ENCODE measurements at places on chromosomes 11 and 22.

DNA sequence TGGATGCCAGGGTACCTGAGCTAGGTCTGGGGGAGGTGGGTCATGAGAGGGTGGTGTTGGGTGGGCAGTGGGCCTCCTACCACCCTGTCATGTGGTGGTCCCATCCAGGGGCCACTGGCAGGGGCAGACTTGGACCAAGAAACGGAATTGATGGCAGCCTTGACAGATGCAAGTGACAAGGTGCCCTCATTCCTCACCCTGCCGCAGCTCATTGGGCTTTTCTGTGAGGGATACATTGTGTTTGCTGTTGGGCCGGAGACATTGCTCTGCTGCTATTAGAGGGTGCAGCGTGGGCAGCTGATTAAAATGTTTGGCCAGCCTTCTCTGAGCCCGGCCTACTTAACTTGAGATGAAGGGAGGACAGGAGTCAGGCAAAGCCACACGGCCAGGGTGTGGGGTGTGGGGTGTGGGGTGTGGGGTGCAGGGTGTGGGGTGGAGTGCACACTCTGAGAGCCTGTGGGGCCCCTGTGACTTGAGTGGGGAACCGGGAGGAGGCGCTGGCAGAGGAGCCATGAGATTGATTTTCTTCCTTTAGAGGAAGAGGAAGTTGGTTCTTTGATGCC is 351.5 kb downstream of the TBC1D22A start:
- no peak for DNase-seq

GRCh38 chr11:1222491-1223345 is at the start of gene MUC5B:
MUC5B (plus strand) TSS chr11:1223066; CDS start chr11:1223124, 58 bp downstream.
- no peak for DNase-seq

GRCh38 chr22:16783930-16784354 is 41.3 kb downstream of the XKR3 start:
- peak; percentile 35 for DNase-seq

GRCh38 chr22:27868732-27869282 is 50.2 kb downstream of the PITPNB start:
- DNase-seq, result no peak

DNA sequence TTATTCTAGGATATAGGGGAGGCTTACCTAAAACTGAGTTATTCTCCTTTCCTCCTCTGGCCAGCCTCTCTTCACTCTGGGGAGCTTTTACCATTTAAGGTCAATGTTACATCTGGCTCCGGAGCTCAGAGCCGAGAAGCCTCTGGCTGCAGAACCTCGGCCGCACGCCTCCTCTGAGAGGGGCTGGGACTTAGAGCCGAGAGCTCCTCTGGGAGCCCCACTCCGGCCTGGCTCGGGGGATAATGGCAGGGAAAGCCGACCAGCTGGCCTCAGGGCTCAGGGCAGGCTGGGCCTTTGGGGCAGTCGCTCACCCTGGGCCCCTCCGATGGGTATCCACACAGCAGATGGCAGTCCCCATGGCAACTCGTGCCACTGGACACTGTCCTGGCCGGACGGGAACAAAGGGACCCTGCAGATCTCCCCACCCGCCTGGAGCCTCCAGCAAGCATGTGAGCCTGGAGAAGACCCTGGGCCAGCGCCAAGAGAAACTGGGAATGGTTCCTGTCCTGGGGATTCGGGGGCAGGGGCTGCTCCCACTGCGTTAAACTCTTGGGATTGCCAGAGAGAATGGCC is at the start of gene IRAG1:
Gene IRAG1 (minus strand): TSS at position 247 of the 573 bp plus-strand sequence. CDS start 153 bp downstream, at position 94.
- no peak for DNase-seq

DNA sequence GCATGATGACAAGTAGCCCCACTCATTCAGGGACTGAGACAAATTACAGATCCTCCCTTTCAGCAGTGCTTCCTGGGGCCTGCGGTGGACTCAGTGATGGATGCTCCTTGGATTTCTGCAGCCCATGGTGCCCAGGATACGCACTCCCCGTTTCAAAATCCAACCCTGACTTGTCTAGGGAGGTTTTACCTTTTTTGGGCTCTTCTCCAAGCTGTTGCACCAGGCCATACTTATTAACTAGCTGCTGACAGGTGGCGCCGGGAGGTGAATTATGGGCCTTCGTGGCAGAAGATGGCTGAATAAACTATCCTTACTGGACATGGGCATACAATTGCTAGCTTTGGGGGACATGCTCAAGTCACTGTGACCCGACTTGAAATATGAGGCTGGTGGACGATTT is 324.3 kb upstream of the SYN3 start:
- no peak for DNase-seq

- no peak for DNase-seq
Measured at GRCh38 chr11:122785031-122785541, 53.2 kb upstream of the CRTAM start.

DNA sequence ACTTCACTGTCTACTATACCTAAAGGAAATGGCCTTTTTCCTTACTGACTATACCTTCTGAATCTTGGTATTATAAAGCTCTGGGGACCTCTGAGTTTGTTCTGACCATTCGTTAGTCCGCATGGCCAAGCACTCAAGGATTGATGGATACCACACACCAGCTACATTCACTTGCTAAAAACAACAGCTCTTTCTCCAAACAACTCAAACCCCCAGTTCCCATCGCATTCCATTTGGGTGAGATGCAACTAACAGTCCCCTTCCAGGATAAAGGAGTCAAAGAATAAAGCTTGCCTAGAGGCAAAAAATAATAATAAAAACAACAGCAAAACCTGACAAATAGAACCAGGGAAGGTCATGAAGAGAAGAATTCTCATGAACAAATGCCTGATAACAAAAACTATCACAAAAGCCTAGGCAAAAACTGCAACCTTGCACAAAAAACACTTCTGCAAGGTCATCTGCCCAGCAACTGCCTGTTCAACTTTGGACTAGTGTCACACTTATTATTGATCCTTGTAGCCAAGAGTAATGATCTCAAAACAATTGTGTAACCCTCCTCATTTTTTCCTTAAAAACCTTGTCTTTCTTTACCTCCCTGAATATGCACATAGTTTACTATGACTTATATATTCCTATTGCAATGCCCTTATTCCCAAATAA is 139.0 kb upstream of the GUCY1A2 start:
- no peak for DNase-seq

DNA sequence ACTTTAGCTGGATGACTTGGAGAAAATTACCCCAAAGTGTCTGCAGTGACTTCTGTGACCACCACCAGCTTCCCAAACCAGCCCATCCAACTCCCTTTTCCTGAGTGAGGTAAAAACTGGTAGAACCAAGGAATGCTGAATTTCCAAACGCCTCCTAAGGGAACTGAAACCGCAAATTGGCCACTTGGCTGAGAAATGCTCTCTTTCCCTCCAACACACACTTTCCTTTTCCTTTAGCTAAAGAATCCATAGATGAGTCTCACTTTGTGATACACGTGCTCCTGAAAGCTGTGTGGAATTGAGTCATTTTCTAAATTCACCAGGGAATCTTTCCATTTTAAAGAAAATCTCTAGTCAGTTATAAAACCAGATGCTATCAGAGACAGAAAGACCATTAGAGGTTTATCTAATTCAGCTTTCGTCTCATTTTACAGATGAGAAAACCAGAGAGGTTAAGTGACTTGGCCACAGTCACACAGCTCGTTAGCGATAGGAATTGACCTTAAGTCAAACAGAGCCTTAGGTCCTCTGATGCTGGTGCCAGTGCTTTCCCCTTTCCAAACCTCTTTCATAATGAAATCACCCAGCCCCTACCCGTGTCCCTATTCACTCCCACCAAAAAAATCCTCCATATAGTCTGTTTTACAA is 137.2 kb downstream of the COMMD9 start:
- no peak for DNase-seq

- DNase-seq, result no peak
Measured at GRCh38 chr11:106167085-106167484, 89.6 kb downstream of the AASDHPPT start.

DNA sequence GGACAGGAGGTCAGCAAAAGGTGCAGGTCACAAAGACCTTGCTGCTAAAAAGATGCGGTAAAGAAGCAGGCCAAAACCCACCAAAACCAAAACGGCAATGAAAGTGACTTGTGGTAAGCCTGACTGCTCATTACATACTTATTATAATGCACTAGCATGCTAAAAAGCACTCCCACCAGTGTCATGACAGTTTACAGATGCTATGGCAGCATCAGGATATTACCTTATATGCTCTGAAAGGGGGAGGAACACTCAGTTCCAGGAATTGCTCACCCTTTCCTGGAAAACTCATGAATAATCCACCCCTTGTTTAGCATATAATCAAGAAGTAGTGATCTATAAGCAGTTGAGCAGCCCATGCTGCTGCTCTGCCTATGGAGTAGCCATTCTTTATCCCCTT is 45.2 kb upstream of the SLC5A12 start:
- no peak for DNase-seq

- DNase-seq, result no peak
Measured at GRCh38 chr11:95228081-95228749, 2.8 kb downstream of the SESN3 start.

- no peak for DNase-seq
Measured at GRCh38 chr11:121741351-121741760, 288.6 kb upstream of the SORL1-AS1 start.

GRCh38 chr22:39361496-39361895 is 11.7 kb downstream of the SYNGR1 start:
- DNase-seq, result no peak

DNA sequence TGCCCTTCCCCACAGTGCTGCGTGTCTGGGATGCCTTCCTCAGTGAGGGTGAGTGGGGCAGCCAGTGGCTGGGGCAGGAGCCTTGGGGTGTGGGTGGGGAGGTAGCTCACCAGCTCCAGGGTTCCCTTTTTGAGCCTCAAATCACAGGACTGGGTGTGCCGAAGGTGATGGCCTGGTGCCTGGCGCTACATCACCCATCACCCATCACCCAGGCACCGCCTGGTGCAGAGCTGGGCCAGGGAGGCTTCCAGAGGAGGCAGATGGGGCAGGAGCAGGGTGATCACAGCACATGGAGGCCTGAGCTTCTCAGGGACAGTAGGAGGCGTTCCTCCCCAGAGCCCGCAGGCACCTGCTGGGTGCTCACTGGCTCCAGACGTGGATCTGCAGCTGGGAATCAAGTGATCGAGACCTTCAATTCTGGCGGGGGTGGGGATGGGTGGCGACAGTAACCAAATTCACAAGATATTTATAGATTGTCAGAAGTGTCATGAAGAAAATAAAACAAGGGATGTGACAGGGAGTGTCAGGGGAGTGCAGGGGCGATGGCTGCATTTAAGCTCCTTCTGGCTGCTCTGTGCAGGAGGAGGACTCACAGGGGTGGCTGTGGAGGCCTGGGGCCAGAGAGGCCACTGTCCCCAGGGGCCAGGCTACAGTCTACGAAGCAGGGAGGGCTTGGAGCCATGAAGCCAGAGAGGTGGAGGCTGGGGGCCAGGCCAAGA is 3.2 kb downstream of the TBC1D10C start:
- DNase-seq, result no peak

- peak; percentile 58 for DNase-seq
Measured at GRCh38 chr11:66326261-66327111, 9.6 kb upstream of the CD248 start.

DNA sequence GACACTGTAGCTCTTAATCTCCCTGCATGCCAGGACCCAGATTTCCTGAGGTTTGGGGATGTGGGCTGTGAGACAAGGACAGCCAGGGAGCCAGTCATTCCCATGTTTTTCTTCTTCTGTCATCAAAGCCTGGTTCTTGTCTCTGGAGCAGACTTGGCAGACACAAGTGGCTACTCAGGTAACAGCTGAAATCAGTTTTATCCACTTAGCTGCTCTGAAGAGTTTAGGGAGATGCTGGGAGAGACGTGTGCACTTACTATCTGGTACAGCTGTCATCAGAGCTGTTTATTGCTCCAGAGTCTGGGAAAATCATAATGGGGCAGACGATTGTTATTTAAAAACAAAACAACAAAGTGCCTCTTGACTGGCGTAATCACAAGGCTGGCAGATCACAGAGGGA is 56.6 kb downstream of the CSNK2A3 start:
- DNase-seq, result no peak

DNA sequence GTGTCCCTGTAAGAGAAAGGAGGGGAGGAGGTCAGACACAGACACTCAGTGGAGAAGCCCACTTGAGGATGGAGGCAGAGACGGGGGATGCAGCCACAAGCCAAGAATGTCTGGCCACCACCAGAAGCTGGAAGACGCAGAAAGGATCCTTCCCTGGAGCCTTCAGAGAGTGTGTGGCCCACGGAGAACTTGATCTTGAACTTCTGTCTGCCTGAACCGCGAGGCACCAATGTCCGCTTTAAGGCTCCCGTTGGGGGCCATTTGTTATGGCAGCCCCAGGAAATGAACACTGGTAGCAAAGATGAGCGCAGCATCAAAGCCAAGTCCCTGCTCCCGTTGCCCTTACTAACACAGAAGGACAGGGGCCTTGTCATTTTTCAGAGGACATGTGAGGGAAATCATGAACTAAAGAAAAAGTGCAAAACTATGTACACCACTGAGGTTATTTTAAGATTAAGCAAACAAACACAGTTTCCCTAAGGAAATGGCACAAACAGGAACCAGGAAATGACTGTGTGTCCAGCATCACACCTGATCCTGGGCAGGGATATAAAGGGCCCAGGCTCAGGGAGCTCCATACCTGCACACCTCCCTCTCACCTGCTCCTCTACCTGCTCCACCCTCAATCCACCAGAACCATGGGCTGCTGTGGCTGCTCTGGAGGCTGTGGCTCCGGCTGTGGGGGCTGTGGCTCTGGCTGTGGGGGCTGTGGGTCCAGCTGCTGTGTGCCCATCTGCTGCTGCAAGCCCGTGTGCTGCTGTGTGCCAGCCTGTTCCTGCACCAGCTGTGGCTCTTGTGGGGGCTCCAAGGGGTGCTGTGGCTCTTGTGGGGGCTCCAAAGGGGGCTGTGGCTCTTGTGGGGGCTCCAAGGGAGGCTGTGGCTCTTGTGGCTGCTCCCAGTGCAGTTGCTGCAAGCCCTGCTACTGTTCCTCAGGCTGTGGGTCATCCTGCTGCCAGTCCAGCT is at the start of gene KRTAP5-6:
Gene KRTAP5-6 (plus strand): TSS at position 588 of the 963 bp plus-strand sequence. CDS start 51 bp downstream, at position 639.
- DNase-seq, result no peak

GRCh38 chr22:30694640-30695350 is at the start of gene OSBP2:
OSBP2 (plus strand) TSS chr22:30694874; CDS start chr22:30694910, 36 bp downstream.
- peak; percentile 34 for DNase-seq

DNA sequence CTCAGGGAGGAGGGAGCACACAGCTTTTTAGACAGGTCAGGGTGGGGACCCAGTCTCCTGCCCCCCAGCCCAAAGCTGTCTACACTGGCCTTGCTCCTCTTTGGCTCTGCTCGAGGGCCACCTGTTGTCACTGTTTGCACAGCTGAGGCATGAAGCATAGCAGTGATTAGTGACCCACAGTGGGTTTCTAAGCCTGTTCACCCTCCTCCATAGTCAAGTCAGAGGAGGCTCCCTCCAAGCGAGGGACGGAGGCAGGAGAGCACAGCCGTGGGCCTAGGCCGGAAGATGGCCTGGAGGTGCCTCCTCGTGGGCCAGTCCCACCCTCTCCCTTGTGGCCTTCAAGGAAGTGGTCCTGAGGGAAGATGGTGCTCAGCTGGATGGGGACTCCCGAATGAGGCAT is 241.1 kb downstream of the GRIK4 start:
- no peak for DNase-seq

DNA sequence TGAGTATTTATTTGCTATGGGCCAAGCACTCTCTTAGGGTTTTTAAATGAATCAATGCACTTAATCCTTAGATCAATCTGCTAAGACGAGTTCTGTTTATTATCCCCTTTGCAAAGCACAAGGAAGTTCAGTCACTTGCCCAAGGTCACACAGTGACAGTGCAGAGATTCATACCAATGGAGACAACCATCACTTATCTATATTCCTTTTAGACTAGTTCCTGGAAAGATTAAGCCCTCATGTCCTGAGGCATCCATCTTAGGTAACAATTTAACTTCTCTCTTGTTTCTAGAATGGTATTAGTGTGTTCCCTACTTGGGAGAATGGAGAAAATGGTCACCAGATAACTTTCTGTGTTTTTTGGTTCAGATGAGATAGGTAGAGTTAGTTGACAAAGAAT is 28.3 kb downstream of the NF2 start:
- DNase-seq, result no peak

GRCh38 chr11:27719546-27719925 is 19.3 kb upstream of the BDNF start:
- no peak for DNase-seq

All from KBM-7 (cell line).